Melanocyte of skin (primary cell): ENCODE measurements at places on chromosomes 3 and 15. TPM values are rescaled to one million over a fixed set of nuclear protein-coding genes. Genes with fewer than 3 reads are reported as not detected.

SRGAP3 gene
- 8.3 and 10.2 TPM in 2 replicates for total RNA-seq

SLC27A2 gene
- 0.15 TPM in 1 of 2 replicates, not detected in the other for total RNA-seq

SAMMSON gene
- 1.3 and 4.0 TPM in 2 replicates for total RNA-seq

PPP1R14D gene
- not detected in 2 replicates for total RNA-seq

SKOR1 gene
- 0.34 and 0.36 TPM in 2 replicates for total RNA-seq

SOX14 gene
- total RNA-seq = not detected in 2 replicates

NANOGP8 gene
- not detected in 2 replicates for total RNA-seq
